ENCODE measurements at places on chromosomes 6 and 20.

DNA sequence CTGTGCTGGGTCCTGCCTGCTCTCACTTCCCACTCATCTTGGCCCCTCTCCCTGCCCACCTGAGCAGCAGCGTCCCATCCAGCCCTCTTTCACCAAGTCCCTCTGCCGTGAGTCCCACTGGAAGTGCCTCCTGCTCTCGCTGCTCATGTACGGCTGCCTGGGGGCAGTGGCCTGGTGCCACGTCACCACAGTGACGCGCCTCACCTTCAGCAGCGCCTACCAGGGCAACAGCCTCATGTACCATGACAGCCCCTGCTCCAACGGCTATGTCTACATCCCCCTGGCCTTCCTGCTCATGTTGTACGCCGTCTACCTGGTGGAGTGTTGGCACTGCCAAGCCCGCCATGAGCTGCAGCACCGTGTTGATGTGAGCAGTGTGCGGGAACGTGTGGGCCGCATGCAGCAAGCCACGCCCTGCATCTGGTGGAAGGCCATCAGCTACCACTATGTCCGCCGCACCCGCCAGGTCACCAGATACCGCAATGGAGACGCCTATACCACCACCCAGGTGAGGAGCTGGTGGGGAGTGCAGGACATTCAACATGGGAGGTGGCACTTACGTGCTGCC is 2.8 kb downstream of the TMEM151B start:
- DNase-seq, result no peak

DNA sequence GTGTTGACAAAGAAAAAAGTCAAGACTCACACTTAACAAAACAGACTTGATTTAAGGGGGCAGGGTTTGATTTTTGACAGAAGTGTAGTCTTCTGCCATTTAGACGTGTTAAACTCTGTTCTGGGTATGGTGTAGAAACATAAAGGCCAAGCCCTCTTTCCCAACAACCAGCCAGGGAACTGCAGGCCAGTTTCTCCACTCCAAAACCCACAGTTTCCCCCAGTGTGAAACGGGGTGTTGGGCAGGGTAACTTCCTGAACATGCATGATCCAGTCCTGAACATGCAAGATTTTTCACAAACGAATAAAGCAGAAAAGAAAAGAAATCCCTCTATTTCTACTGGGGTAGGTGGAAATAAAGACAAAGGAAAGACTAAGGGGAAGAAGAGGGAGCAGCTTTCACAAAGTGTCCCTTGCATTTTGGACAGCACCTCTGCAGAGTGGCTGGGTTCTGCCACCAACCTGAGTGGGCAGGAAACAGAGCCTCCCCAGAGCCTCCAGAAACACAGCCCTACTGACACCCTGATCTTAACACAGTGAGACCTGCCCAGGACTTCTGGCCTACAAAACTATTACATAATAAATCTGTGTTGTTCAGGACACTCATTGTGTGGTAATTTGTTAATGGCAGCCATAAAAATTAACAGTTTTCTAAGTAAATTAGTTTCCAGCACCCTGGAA is 7.5 kb downstream of the APMAP start:
- no peak for DNase-seq

DNA sequence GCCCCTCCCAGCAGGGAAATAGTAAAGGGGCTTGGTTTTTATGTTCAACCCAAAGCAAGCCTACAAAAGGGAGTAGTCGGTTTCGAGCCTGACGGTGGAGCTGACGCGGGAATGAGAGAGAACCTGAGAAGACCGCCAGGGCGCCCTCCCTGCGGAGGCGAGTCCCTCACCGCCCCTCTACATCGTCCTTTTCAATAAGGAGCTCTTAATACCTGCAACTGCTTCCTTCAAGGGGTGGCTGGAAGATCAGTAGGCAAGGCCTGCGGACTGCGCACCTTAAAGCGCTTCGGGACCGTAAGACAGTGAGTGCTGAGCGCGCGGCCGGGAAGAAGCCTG is 709 bp upstream of the ZNF76 start:
- no peak for DNase-seq

- no peak for DNase-seq
Measured at GRCh38 chr6:14434916-14435690, 317.5 kb downstream of the CD83 start.

- no peak for DNase-seq
Measured at GRCh38 chr6:133748628-133749027, 140.3 kb upstream of the TCF21 start.

- DNase-seq, result no peak
Measured at GRCh38 chr6:138824482-138825144, 28.7 kb downstream of the ECT2L start.

GRCh38 chr20:54254596-54254995 is 46.7 kb downstream of the PFDN4 start:
- DNase-seq, result no peak
